Adrenal gland (tissue), 19 donors: ENCODE measurements at places on chromosomes 6 and 20. TPM values are rescaled to one million over a fixed set of nuclear protein-coding genes. Genes with fewer than 3 reads are reported as not detected.

MYLK2 gene
- polyA plus RNA-seq = 0.27 TPM

DNA sequence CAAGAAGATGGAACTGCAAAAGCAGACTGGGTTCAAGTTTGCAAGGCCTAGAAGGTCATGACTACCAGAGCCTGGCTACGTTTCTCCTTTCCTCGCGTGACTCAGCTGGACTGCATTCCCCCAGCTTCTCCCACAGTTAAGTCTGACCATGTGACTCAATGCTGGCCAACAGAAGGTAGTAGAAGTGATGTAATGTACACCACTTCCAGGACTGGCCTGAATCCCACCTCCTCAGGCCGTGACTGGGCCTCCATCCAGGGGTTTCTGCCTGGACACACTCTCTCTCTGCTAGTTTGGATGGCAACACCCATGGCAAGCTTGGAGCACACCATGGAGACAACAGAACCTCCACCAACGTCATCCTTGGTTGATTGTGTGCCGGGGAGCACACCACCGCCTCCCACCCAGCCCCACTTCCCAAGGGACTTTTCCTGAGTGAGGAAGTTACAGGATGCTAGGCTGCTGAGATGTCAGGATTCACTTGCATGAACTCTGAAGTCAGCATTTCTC is 112.0 kb upstream of the CDYL start:
- no peak for DNase-seq

DNA sequence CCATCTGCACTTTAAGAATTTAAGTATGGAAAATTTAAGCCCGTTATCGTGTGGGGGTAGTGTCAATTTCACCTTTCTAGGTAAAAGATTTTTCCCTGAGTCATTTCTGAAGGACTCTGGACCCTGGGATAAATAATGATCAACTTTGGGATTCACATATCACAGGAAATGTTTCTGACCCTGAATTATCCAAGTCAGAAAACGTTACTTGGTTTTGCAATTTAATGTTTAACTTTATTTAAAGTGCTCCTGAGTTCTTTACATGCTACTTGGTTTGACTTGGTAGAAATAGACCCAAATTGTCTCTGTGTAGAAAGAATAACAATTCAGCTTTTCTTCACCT is 1.5 kb upstream of the SLC17A3 start:
- DNase-seq = no peak

DNA sequence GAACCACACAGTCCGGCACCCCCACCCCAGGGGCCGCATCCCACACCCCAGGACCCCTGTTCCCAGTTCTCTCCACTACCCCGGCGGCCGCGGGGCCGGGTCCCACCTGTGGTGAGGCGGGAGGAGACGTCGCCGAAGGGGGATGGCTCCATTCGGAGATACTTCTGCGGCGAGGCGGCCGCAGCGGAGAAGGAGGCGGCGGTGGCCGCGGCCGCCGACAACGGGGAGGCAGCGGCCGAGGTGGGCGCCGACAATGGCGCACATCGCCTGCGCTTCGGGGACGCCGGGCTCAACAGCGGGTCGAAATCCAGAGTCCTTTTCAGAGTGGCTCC is 723 bp downstream of the AKIRIN2 start:
- no peak for DNase-seq

- DNase-seq = no peak
Observed at GRCh38 chr6:15280028-15280427, 34.2 kb downstream of the JARID2 start.
